ENCODE measurements at places on chromosomes 2 and 18. TPM values are rescaled to one million over a fixed set of nuclear protein-coding genes. Genes with fewer than 3 reads are reported as not detected.
A peak's percentile ranks its signal among the peaks of the same experiment; 100 is the strongest.

GRCh38 chr2:234164493-234165413 is 114.3 kb downstream of the SPP2 start:
- DNase-seq, result no peak
- H3K4me1 ChIP-seq, result peaks cover 17% of the 10 kb centered on the region
- H3K36me3 ChIP-seq, result no peaks in the 10 kb centered on the region
- H3K27ac ChIP-seq, result no peak overlapping the region

- peaks cover 24% of the 10 kb centered on the region for H3K36me3 ChIP-seq
- no peaks in the 10 kb centered on the region for H3K27me3 ChIP-seq
- H3K4me3 ChIP-seq, result no peak overlapping the region
- no peak for DNase-seq
- H3K27ac ChIP-seq, result no peak overlapping the region
These were observed 43.3 kb downstream of the PLEKHB2 start for GRCh38 chr2:131148426-131148825.

DNA sequence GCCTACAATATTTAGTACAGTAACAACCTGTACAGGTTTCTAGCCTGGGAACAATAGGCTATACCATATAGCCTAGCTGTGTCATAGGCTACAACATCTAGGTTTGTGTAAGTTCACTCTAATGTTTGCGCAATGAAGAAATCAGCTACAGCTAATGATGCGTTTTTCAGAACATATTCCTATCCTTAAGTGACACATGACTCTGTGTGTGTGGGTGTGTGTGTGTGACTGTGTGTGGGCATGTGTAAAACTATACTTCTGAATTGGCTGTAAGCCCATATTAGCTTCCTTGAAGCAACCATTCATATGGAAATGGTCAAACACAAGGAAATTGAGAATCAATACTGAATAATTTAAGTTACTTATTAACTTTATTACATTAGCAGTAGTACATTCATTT is 120.8 kb upstream of the SULT1C3 start:
- no peak overlapping the region for H3K4me3 ChIP-seq
- H3K27ac ChIP-seq, result no peak overlapping the region
- DNase-seq, result no peak

- H3K36me3 ChIP-seq, result no peaks in the 10 kb centered on the region
- no peak for DNase-seq
- H3K27ac ChIP-seq, result no peak overlapping the region
- H3K27me3 ChIP-seq, result no peaks in the 10 kb centered on the region
- no peaks in the 10 kb centered on the region for H3K4me1 ChIP-seq
These were observed 65.9 kb downstream of the PDE11A start for GRCh38 chr2:178006710-178007109.

Gene C2orf15
- 0.59 TPM for total RNA-seq

- H3K36me3 ChIP-seq, result peaks cover 4% of the 10 kb centered on the region
- H3K27ac ChIP-seq, result no peak overlapping the region
- H3K4me1 ChIP-seq, result peaks cover 7% of the 10 kb centered on the region
These were observed 38.0 kb downstream of the CABYR start for GRCh38 chr18:24176727-24177416.

Gene CRYBA2
- total RNA-seq, result not detected

DNA sequence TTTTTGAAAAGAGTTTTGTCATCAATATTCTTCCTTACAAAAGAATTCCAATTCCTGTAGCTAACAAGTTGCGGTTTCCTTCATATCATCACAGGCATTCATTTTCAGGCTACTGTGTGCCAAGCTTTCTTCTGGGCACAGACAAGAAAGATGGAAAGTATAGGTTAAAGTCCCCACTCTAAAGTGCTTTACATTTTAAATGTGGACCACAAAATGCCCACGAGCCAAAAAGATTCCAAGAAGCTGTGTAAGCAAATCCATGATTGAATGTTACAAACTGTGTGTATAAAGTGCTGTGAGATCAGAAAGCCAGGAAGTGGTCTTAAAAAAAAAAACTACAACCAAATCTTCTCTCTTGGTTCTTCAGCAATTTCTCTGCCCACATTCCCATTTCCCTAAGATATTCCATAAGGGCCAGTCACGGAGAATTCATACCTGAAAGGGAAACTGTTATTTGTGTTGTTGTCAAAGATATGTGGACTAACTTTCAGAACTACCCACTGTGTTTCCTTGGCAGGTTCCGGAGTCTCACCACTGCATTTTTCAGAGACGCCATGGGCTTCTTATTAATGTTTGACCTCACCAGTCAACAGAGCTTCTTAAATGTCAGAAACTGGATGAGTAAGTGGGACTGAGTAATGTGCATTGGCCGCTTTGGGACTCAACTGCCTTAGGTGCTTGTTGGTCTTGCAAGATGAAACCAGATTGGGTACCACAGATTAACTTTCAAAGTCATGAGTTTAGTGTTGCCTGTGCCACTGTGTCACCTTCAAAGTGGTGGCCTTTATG is 55.7 kb downstream of the RAB27B start:
- H3K4me1 ChIP-seq, result peaks cover 54% of the 10 kb centered on the region
- H3K27me3 ChIP-seq, result no peaks in the 10 kb centered on the region
- peak overlapping the region; percentile 83 for H3K27ac ChIP-seq
- H3K36me3 ChIP-seq, result no peaks in the 10 kb centered on the region
- DNase-seq, result peak; percentile 50

Gene USP40
- total RNA-seq, result 38.3 TPM
